Activated CD8-positive, alpha-beta memory T cell treated with anti-CD3 and anti-CD28 coated beads for 24 hours (primary cell): ENCODE measurements at places on chromosomes 3 and 15.

DNA sequence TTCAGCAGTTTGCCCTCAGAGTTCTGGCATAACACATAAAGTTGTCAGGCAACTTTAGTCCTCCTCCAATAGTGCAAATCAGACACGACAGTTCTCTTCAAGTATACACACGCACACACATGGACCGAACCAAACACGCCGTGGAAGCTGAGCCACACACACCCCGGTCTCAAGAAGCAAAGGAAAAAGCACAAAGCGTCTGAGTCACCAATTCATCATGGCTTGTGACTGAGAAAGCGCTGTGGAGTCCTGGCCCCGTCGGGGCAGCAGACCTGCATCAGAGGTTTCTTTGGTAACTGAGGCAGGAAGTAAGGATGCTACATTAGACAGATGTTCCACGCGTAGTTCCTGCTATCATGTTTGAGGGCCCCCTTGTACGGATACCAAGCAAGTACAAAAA is 85.7 kb downstream of the VGLL4 start:
- DNase-seq: no peak

DNA sequence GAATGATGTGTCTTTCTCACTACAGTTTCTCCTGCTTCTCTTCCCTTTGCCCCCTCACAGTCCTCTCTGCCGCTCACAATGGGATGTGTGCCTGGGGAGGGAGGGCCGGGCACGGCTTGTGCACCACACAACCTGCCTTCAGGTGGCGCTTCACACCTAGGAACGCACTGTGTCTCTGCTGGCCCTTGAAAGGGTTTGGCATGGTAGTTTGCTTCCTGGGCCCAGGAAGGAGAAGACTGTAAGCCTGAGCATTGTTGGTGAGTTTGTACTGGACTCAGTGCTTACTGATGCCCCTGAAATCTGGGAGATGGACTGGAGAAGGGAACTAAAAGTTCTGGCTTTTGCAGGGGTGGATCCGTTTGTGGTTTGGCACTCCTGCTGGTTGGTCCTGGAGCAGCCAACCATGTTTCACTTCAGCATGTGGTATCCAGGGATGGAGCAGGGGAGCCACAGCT is 9.2 kb downstream of the ALPK3 start:
- DNase-seq: no peak

GRCh38 chr3:85533586-85533985 is 574.8 kb downstream of the CADM2 start:
- no peak for DNase-seq

GRCh38 chr3:107430214-107430995 is 53.2 kb downstream of the CCDC54 start:
- DNase-seq: no peak

GRCh38 chr15:91099616-91099994 is 452 bp upstream of the SV2B start:
- peak; percentile 71 for DNase-seq

- no peak for DNase-seq
Observed at GRCh38 chr3:81650187-81650586, 111.3 kb downstream of the GBE1 start.

DNA sequence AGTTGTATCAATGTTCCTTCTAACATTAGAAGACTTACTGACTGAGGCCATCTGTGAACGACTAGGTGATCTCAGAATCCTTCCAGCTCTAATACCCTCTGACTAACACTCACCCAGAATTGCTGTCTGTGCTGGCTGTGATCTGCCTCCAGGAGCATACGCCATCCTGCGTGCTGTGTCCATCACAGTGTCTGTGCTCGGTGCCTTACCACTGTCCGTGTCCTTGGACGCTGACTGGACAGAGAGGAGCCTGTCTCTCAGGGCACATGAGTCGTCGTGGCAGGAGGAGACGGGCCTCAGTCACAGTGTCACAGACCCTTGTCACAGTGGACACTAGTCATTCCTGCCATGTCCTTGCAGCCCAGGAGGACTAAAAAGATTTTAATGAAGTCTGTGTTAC is 83.1 kb downstream of the LMLN start:
- no peak for DNase-seq

GRCh38 chr3:111924283-111924682 is 54.5 kb upstream of the ABHD10 start:
- DNase-seq: no peak
